ENCODE measurements at places on chromosomes 3 and 15.

GRCh38 chr15:88810446-88810845, 7.2 kb downstream of the ACAN start:
- no peak for DNase-seq

DNA sequence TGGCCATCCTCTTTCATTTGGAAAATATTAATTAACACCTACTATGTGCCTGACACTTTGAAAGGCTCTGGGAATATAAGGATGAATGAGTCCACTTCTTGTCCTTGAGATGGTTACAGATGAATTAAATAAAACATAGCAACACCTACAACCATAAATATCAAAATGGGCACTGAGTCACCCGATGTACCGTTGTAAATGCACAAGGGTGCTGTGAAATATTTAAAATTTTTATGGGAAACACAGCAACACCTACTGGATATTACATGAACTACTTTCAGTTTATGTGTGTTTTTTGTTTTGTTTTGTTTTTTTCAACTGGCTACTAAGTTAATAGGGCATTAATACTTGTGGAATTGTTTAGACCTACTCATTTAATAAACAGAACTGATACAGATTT, 239.0 kb upstream of the NAALADL2 start:
- DNase-seq: no peak

DNA sequence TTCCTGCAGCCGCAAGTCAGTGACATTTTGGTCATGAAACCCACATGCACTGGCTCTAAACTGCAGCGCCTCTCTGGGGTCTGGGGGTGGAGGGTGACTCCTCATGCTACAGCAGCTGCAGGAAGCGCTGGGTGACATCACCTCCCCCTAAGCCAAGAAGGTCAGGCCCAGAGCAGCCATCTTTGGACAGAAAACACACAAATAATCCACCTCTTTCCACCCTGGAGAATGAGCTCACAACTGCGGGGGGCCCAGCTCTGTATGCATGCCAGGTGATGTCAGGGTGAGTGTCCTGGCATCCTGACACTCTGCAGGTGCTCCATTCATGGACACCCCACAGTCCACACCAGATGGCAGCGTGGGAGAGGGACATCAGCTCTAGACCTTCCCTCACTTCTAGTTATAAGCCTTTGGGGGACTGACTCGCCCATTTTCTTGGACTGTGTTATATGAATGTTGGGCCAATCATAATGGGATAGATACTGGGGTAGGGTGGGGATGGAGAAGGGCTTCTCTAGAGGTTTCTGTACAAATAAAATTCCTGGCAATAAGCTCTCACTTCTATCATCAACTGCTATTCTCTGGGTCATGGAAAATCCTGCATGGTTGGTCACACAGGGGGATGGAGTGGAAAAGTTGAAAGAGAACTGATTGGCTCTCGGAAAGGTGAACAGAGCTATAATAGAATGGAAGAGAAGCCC, 70.7 kb upstream of the THBS1 start:
- DNase-seq: no peak

DNA sequence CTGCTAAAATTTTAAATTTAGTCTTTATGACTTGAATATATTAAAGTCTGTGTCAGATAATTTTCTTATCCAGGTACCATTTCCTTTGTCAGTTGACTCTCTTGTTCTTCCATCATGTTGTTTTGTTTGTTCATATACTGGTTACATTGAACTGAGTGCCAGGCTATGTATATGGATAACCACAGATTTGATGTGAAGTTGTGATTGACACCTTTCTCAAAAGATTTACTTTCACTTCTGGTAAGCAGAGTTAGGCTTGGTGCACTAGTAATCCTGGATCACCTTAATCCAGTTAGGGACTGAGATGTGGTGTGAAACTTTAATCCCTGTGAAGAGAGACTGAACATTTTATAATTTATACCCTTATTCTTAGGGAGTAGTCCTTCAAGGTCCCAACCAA, 99.4 kb downstream of the ADAM10 start:
- no peak for DNase-seq

DNA sequence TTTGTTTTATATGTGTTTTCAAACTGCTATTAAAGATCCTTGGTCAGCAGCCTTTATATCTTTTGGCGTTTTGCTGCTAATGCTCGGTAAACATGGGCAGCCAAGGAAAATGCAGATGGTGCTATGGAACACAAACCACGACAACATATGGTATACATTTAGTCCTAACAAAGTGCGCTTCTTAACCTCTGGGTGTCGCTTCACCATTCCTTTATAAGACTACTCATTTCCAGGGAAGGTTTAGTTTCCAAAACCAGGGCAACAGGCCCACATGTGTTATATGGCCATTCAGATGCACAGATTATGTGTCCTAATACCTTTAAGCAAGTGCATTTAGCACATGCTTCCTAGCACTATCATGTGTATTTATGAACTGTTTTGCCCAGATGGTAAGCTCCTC, 14.7 kb downstream of the SHOX2 start:
- no peak for DNase-seq

- DNase-seq: no peak
These were observed 64.6 kb upstream of the CHRM5 start for GRCh38 chr15:33903661-33904060.

DNA sequence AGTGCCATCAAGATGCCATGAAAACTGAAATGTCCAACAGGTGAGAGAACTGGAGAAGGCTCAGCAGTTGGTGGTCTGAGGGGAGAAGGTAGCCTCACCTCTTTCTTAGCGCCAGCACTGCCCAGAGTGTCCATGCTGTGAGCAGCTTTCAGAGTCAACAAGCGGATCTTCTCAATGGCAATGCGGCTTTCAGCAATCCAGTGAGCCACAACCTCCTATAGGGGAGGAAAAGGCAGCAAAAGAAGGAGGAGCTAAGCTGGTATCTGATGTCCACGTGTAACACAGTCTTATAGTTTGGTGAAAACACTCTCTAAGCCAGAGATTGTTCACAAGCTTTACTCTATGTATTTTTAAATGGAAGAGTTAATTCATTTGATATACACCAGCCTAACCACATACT, 36.1 kb upstream of the ACKR4 start:
- no peak for DNase-seq

DNA sequence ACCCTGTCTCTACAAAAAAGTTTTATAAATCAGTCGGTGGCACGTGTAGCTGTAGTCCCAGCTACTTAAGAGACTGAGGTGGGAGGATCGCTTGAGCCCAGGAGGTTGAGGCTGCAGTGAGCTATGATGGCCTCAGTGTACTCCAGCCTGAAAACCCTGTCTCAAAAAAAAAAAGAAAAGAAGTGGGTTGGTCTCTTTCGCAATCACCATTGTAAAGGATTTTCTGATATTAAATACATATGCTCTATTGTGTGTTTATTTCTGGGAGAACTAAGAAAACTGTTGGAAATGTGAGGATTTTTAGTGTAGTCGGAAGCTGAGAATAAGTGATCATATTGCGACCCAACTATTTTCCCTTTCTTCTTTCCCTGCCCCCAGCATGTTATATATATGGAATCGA, 7.5 kb downstream of the ZNF710 start:
- DNase-seq: no peak

- DNase-seq: no peak
These were observed 692.3 kb downstream of the ZPLD1 start for GRCh38 chr3:103127098-103127630.

DNA sequence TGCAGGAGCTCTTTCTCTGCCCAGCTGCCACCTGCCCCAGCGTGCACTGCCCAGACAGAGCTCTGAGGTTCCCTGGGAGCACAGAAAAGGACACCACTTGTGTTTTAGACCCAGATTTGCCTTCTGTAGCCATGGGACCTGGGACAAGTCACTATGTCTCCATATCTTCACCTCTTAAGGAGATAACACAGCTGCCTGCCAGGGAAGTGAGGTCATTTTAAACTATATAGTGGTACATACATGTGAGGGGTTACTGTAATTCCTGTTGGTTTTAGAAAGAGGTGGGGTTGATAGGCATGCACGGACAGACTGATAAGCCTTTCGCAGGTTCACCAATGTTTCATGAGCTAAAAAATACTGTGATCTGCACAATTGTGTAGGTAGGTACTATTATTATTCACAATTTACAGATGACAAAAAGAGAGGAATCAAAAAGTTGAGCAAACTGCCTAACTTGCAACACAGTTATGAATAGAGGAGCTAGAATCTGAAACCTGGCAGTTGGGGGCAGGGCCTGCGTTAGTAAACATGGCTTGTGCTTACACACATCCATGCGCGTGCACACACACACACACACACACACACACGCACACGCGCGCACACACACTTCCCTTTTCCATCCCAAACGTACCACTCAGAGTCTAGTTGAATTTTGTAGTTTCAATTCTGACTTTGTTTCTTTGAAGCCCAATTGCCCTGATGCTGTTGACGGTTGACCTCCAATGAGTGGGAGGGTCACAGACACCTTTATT, 193.6 kb downstream of the FAM43A start:
- DNase-seq: no peak
